Fibroblast of the conjunctiva (primary cell): ENCODE measurements at places on chromosomes 3 and 15.

DNA sequence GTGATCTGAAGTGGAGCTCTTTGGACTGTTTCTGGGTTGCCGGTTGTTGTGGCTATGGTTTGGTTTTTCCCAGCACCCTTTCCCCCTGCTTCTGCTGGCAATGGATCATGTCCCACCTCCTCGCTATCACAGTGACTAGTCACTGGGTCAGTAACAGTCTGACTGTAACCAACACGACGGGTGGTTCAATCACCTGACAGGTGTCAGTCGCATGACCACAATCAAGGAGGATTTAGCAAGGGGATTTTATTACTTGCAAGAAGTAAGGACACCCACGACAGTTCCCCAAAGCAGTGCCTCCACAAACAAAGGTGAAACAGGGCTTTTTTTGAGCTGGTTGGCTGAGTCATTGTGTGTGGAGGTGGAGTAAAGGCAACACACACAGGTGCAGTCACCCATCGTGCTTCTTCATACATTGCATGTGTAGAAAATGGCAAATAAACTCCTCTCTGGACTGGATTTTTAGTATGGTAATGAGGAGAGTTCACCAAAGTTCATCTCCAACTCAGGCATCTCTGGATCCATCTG is 58.8 kb upstream of the FAM3D start:
- no peak for DNase-seq

- peak; percentile 30 for DNase-seq
These were observed 66.4 kb upstream of the NR2E3 start for GRCh38 chr15:71743861-71744382.

- no peak for DNase-seq
These were observed 62.5 kb downstream of the POLQ start for GRCh38 chr3:121483290-121483689.

DNA sequence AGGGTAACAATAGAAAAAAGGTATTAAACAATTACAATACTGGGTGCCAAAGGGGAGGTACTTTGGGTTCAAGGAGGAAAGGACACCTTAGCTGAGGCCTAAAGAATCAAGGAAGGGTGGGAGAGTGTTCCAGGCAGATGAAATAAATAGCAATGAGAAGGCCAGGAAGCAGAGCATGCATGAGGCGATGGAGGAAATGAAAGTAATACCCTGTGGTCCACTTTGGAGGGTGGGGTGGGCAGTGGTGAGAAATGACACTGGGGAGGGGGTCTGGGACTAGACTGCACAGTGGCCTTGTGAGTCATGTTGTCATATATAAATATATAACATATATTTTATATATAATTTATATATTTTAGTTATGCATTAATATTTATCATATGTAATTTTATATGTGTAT is 55.9 kb downstream of the BHLHE40 start:
- DNase-seq = no peak
